ENCODE measurements at places on chromosomes 3 and 15.

DNA sequence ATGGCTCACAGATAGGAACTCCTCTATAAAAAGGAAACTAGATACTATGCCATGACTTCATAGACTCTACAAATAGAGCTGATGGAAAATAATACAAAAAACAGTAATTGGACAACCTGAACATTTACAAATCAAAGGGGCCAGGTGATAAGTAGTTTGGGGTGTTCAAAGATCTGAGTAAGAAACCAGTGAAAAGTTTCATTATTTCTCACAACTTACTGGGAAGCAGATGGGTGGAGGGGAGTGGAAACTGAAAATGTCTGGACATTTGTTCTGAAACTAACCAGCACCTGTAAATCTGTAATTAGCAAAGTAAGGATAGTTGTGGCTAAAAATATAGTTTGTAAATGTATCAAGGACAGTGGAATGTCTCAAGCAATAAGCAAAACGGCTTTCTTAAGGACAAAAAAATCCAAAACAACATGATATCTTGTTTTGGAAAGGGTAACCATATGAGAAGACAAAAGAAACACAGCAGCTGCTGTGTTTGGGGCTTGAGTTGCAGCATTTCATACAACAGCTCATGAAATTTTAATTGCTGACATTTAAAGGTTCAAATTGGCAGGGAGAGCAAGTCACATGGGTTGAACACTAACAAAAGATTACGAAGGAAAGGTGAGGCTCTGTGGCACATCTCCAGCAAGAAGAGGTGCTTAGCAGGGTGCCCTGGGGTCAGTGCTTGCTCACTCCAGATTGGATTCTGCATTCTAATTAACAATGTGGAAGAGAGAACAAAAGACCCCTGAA, 26.8 kb upstream of the THBS1 start:
- DNase-seq = no peak

GRCh38 chr3:56985878-56986277, 74.6 kb upstream of the SPATA12 start:
- no peak for DNase-seq

DNA sequence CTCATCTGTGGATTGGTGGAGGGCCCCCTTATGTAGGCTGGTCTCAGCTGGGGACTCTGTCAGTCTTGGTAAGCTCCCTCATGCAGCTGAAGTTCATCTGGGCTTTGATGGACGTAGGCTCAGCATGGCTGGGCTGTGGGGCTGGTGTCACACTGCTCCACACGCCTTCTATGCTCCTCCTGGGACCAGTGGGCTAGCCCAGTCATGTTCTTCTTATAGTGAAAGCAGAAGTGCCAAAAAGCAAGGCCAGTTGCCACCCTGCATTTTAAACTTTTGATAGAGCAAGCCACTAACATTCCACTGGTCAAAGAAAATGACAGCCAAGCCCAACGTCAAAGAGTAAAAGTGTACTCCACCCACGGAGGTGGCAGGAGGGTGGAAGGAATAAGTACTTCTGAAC, 165.5 kb downstream of the MEX3B start:
- DNase-seq = no peak

DNA sequence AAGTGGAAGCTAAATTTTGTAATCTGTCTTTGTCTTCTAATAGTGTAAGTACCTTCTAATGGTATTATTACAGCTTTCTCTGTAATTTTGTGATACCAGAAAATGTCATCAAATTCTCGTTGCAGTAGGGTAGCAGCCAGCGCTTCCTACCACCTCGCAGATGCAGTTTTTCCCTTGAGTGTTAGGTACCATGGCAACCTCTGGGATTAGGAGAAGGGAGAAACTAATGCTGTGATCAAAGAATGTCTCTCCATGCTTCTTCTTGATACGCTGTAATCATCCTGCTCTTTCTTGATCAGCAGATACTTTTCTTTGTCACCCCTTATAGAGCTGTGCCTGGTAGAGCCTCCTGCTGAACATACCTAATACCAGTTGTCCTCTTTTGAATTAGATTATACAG, 27.7 kb downstream of the SRP14 start:
- DNase-seq = no peak

DNA sequence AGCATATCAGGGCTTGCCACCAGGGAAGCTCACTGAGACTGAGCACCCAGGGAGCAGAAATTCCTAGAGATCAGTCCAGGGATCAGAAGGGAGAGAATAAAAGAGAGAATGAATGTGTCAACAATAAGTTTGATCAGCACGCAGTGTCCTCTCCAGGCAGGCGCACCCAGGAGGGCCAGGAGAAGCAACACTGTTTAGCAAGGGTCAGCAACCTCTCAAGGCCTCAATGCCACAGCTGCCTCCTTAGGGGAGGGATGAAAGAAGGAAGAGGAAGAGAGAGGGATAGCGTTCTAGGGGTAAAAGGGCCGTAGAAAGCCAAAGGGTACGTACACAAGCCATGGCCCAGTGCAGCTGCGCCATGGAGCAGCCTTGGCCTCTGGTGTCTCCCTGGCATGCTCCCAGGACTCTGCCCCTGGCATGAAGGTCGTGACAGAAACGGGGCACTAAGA, 399.8 kb downstream of the SHQ1 start:
- no peak for DNase-seq

DNA sequence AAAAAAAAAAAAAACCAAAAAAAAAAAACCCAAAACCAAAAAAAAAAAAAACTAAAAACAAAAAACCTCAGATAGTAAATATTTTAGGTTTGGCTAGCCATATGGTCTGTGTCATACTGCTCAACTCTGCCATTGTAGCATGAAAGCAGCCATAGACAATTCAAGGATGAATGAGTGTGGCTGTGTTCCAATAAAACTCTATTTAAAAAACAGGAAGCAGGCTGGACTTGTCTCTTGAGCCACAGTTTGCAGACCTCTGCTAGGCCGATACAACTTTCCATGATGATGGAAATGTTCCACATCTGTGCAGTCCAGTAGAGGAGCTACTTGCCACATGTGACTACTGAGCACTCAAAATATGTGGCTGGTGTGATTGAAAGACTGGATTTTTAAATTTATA, 11.1 kb downstream of the EFCAB12 start:
- no peak for DNase-seq

DNA sequence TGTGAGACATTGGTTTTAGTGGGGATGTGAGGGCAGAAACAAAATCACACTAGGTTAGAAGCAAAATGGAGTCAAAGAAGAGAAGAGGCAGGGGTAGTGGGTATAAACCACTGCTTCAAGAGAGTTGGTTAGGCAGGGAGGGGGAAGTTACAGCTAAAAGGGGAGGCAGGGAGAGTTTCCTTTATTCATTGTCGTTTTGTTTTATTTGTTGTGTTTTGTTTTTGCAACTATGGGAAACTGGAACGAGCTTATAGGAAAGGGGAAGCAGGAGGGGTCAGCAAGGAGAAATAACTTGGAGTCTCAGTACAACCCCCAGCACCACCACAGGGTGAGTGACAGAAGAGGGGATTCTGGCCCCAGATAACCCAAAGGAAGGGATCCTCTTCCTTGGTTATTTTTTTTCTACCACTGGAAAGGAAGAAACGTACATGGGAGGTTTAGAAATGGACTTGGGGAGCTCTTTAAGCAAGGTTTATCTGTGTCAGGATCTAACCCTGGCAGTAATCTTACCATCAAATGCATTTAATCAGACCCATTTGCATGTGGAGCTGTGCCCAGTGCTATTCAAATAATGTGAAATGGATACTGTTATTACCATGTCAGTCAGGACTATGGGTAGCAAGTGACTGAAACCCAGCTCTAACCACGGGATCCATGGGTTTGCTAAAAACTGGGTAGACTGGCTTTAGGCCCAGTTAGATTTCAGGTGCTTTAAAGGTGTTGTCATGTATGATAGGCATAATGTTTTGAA, 68.7 kb downstream of the CCNL1 start:
- DNase-seq = no peak

GRCh38 chr15:41603411-41603935, 44.5 kb downstream of the TYRO3 start:
- DNase-seq = no peak

- peak; percentile 47 for DNase-seq
These were observed 885.4 kb downstream of the PDCD6IP start for GRCh38 chr3:34683851-34684250.

GRCh38 chr3:13254028-13254951, 165.8 kb downstream of the NUP210 start:
- DNase-seq = no peak

DNA sequence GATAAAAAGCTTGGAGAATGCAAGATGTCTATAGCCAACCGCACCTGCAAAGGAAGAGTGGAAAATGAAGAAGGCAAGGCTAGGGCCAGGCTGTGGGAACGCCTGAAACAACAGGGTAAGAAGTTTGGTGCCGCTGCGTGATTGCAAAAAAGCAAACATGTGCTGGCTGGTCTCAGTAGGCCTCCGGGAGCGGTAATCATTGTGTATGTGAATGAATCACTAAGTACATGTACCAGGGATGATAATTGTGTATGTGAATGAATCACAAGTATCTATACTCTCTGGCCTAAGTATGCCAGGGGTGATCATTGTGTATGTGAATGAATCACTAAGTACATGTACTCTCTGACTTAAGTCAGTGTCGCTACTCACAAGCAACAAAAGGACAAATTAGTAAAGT, 40.3 kb upstream of the PARL start:
- DNase-seq = no peak

DNA sequence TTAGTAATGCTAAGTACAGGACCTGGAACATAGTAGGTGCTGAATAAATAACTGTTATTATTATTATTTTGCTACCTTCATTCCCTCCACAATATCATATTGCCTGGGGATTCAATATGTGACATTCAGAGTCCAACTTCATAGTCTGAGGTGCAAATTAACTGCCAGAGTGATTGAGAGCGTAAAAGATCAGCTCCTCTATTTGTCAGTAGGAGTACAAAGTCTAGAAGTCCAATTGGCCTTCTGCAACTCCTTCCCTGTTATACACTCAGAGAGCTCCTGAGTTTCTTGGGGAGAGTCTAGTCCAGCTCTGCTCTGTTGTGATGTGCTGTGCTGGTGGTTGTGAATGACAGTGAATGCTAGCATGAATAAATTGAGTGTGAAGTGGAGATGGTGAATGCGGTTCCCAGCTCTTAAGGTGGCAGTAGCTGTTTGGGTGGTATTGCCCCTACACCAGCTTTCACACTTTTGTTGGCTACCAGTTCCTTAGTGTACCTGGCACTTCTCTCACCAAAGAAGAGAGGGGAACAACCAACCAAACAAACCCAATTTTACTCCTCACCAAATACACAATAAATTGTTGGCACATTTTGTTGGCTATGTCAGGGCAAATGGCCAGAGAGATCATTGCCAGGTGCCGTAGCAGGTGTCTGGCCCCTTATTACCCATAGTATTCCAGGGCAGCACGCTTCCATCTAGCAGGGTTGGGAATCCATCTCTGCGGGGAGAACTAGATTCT, 270.1 kb upstream of the TBL1XR1 start:
- no peak for DNase-seq

DNA sequence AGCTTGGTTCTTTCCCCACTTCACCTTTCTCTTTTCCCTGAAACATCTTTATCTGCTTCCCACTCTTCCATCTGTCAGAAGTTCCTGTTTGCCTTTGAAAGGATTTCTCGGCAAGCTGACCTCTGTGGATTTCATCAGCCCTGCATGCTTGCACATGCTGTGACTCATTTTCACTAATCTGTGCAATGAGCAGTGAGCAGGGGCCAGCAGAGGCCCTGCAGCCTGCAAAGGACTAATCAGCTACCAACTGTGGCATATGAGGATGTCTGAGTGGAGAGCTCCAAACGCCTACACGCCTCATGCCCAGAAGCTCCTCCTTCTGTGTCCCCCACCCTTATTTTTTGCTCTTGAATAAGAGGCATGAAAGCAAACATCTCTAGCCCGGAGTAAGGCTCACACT, 333.0 kb upstream of the SEMA6D start:
- DNase-seq = no peak

DNA sequence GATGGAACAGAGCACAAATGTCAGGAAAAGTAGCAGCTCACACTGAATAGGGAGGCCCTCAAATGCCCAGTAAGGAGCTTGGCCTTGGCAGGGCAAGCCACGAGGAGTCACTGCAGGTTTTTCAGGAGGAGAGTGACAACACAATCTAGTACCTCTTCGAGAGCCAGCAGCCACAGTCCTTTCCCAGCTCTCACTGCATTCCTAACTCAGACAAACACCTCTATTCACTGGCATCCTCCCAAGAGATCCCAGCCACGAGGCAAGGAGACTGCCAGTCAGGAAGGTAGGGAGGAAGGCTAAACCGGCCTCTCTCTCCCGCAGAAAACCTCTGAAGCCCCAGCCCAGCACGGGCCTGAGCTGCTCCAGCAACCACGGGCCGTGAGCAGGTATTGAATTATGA, 146.0 kb upstream of the SMAD3 start:
- DNase-seq = no peak

- no peak for DNase-seq
These were observed 308.5 kb downstream of the ROBO2 start for GRCh38 chr3:77348244-77348855.

DNA sequence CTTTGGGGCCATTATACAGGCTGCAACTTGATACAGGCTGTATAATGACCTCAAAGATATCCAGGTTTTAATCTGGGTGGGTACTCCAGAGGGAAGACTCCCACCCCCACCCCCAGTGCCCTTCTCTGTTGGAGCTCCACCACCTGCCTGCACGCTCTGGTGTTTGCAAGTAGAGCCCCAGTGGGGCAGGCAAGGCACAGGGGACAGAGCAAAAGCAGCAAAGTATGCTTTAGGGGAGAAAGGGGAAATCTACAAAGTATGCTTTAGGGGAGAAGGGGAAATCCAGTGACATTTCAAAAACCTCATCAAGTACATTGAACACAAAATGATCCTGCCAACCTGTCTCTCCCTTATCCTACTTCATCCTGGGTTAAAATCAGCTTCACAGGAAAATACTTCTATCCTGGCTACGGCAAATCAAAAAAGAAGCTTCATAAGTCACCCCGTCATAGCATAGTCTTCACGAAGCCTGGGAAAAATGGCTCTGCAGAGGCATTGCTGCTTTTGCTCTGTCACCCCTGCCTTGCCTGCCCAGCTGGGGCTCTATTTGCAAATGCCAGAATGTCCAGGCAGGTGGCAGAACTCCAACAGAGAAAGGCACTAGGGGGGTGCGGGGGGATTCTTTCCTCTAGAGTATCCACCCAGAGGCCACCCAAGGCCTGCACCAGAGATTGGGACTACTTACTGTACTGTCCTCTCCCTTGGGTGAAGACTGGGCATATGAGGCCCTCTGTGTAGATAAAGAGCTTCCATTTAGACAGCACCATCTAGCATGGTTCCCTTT, 60.9 kb upstream of the ATP11B start:
- DNase-seq = no peak

- DNase-seq = no peak
These were observed 240.5 kb upstream of the UBE2E1 start for GRCh38 chr3:23565041-23565775.

All from activated CD4-positive, alpha-beta memory T cell treated with anti-CD3 and anti-CD28 coated beads for 36 hours (primary cell).